ENCODE measurements at places on chromosomes 5 and 9. TPM values are rescaled to one million over a fixed set of nuclear protein-coding genes. Genes with fewer than 3 reads are reported as not detected.

- peaks cover 18% of the 10 kb centered on the region for H3K4me1 ChIP-seq
- no peak for DNase-seq
- peaks cover 82% of the 10 kb centered on the region for H3K36me3 ChIP-seq
- no peak overlapping the region for H3K27ac ChIP-seq
These were observed 54.0 kb downstream of the SPTLC1 start for GRCh38 chr9:92061184-92061583.

GRCh38 chr5:109451146-109451545, 41.4 kb upstream of the PJA2 start:
- H3K36me3 ChIP-seq = no peaks in the 10 kb centered on the region
- H3K27me3 ChIP-seq = no peaks in the 10 kb centered on the region
- H3K4me3 ChIP-seq = no peak overlapping the region

- no peaks in the 10 kb centered on the region for H3K27me3 ChIP-seq
- peaks cover 9% of the 10 kb centered on the region for H3K36me3 ChIP-seq
- peak overlapping the region; percentile 60 for H3K4me3 ChIP-seq
- peak overlapping the region; percentile 85 for H3K27ac ChIP-seq
These were observed 89.8 kb downstream of the NTRK2 start for GRCh38 chr9:84759300-84759750.

GRCh38 chr5:149552553-149553160, 1.4 kb upstream of the CSNK1A1 start:
- DNase-seq = no peak
- H3K27ac ChIP-seq = no peak overlapping the region
- peaks cover 27% of the 10 kb centered on the region for H3K36me3 ChIP-seq
- no peaks in the 10 kb centered on the region for H3K27me3 ChIP-seq

DNA sequence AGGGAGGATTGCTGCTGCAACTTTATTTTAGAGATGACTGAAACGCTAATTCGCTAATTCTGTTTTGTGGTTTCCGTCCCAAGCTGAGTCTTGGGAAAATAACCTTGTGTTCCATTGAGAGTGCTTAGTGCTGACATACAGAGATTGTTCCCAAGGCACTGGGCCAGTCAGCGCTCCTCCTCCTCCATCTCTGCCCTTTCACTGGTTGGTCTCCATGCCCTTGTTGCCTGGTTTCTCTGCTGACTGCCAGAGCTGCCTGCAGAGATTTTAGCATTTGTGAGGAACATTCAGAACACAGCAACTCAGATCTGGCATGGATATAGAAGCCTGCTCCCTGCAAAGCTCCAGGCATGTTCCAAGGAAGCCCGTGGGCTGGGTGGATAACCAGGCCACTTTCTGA, 126.0 kb upstream of the IRX2 start:
- H3K27me3 ChIP-seq = no peaks in the 10 kb centered on the region
- H3K27ac ChIP-seq = no peak overlapping the region
- H3K4me1 ChIP-seq = no peaks in the 10 kb centered on the region

- H3K27ac ChIP-seq = no peak overlapping the region
- no peaks in the 10 kb centered on the region for H3K36me3 ChIP-seq
- no peaks in the 10 kb centered on the region for H3K27me3 ChIP-seq
- H3K4me3 ChIP-seq = no peak overlapping the region
- DNase-seq = no peak
These were observed 28.1 kb upstream of the AIF1L start for GRCh38 chr9:131068076-131068816.

- no peaks in the 10 kb centered on the region for H3K36me3 ChIP-seq
- no peak overlapping the region for H3K27ac ChIP-seq
- peaks cover 12% of the 10 kb centered on the region for H3K27me3 ChIP-seq
- no peak for DNase-seq
- H3K4me1 ChIP-seq = peaks cover 2% of the 10 kb centered on the region
These were observed 127.8 kb upstream of the PHYKPL start for GRCh38 chr5:178360222-178360925.

DNA sequence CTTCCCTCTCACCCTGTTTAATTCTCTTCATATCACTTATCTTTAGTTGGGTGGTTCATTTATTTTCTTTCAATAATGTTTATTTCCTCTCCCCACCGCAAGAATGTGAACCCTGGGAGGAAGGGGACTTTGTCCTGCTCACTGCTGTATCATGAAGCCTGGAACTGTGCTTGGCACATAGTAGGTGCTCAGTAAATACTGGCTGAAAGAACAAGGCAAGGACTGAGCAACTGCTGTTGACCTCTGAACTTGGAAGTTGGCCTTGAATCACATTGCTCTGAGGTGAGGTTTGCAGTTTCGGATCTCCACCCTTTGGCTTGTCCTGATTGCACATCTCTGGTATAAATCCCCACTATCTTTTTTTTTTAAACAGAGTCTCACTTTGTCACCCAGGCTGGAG, 22.0 kb upstream of the PTGS1 start:
- peak overlapping the region; percentile 35 for H3K27ac ChIP-seq
- H3K4me3 ChIP-seq = no peak overlapping the region
- no peaks in the 10 kb centered on the region for H3K36me3 ChIP-seq
- H3K27me3 ChIP-seq = peaks cover 51% of the 10 kb centered on the region

GRCh38 chr5:154363411-154363810, 82.4 kb upstream of the SAP30L start:
- no peak overlapping the region for H3K4me3 ChIP-seq
- H3K36me3 ChIP-seq = peaks cover 5% of the 10 kb centered on the region
- no peak for DNase-seq

DNA sequence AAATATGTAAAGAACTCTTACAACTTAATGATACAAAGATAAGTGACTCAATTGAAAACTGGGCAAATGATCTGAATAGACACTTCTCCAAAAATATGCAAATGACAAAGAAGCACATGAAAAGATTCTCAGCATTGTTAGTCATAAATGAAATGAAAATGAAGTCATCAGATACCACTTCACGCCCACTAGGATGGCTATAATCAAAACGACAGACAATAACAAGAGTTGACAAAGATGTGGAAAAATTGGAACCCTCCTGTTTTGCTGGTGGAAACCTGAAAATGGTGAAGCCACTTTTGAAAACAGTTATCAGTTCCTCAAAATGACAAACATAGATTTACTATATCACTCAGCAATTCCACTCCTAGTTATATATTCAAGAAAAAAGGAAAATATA, 7.9 kb upstream of the SYK start:
- peaks cover 2% of the 10 kb centered on the region for H3K4me1 ChIP-seq
- H3K27ac ChIP-seq = no peak overlapping the region
- peaks cover 2% of the 10 kb centered on the region for H3K36me3 ChIP-seq
- H3K4me3 ChIP-seq = no peak overlapping the region
- H3K27me3 ChIP-seq = peaks cover 34% of the 10 kb centered on the region

- H3K36me3 ChIP-seq = no peaks in the 10 kb centered on the region
- no peaks in the 10 kb centered on the region for H3K4me1 ChIP-seq
- H3K27ac ChIP-seq = no peak overlapping the region
- H3K4me3 ChIP-seq = no peak overlapping the region
- no peaks in the 10 kb centered on the region for H3K27me3 ChIP-seq
These were observed 137.1 kb downstream of the KCTD16 start for GRCh38 chr5:144307736-144308135.

DNA sequence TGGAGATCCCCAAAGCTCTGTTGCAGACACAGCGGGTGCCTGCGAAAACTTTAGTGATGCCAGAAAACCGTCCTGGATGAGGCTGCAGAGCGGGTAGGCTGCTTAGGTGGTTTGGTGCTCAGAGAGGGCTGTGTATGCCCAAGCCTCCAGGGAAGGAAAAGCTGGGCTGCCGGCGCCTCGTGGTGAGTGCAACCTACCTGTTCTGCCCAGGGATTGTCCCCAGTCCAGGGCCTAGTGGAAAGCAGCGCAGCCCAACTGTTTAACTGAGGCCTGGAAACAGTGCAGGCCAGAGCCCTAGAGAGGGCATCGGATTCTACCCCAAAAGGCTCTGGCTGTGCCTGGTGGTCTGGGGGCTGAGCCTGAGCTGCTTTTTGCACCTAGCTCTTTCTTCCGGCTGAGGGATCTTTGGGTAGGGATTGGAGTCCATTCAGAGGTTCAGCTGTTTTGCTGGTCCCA, 2.8 kb downstream of the LMX1B start:
- H3K36me3 ChIP-seq = peaks cover 3% of the 10 kb centered on the region
- H3K4me3 ChIP-seq = no peak overlapping the region
- peaks cover 70% of the 10 kb centered on the region for H3K27me3 ChIP-seq
- H3K27ac ChIP-seq = no peak overlapping the region

GRCh38 chr9:117734523-117735314, 30.5 kb downstream of the TLR4 start:
- H3K27me3 ChIP-seq = peaks cover 7% of the 10 kb centered on the region
- no peak for DNase-seq
- H3K4me3 ChIP-seq = no peak overlapping the region
- no peaks in the 10 kb centered on the region for H3K36me3 ChIP-seq
- H3K4me1 ChIP-seq = no peaks in the 10 kb centered on the region

DNA sequence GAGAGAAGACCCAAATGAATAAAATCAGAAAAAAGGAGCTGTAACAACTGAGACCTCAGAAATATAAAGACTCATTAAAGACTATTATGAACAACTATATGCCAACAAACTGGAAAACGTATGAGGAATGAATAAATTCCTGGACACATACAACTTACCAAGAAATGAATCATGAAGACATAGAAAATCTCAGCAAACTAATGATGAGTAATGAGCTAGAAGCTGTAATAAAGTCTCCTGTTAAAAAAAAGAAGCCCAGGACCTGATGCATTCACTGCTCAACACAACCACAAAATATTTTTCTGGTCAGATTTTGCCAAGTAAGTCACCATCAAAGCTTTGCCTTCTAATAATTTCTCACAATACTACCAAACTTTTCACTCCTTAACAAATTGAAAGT, 666.7 kb downstream of the LRRC70 start:
- no peak for DNase-seq
- no peaks in the 10 kb centered on the region for H3K4me1 ChIP-seq
- no peak overlapping the region for H3K4me3 ChIP-seq
- H3K27me3 ChIP-seq = no peaks in the 10 kb centered on the region
- no peaks in the 10 kb centered on the region for H3K36me3 ChIP-seq

DNA sequence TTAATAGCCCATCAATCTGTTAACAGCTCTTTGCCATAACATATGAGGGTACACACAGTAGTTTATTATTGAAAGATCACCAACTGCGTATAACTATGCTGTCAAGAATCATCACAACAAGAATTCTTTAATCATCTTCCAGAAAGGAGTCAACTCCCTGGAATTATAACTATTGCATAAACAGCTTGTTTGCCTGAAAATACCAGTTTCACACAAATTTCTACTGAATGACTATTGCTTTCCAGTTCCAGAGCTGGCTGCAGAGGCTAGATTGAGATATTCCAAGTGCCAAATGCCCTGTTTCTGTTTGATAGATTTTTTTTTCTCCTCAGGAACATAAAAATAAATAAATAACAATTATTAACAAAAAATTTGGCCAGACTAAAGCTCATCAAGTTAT, 444.7 kb downstream of the TLE1 start:
- H3K4me3 ChIP-seq = no peak overlapping the region
- no peaks in the 10 kb centered on the region for H3K27me3 ChIP-seq
- no peak overlapping the region for H3K27ac ChIP-seq
- no peak for DNase-seq

DNA sequence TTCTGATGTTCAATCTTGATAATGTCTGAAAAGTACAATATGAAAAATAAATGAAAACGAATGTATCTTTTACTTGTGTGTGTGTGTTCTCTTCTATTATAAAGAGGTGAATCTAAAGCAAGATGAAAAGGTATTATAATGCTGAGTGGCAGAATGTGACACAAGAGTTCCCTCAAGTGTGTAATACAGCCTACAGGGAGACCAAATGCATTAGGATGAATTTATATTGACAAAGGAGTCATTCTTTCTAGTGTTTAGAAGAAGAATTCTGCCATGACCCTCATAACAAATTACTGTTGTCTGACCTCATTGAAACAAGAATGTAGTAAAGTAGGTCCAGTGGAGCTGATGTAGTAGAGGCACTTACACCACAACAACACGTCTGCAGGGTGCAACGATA, 1119.0 kb upstream of the CDH10 start:
- H3K27ac ChIP-seq = no peak overlapping the region
- DNase-seq = no peak
- H3K4me1 ChIP-seq = no peaks in the 10 kb centered on the region
- H3K4me3 ChIP-seq = no peak overlapping the region

- DNase-seq = peak; percentile 74
- H3K4me3 ChIP-seq = peak within 1 kb of the TSS; percentile 78
- no peak within 1 kb of the TSS for H3K27ac ChIP-seq
- H3K4me1 ChIP-seq = peaks cover 7% of the 10 kb centered on the region
- peaks cover 69% of the 10 kb centered on the region for H3K27me3 ChIP-seq
These were observed at the start of gene FSTL4 for GRCh38 chr5:133612249-133612860. Gene FSTL4, minus strand, starts transcription at chr5:133612541.

- DNase-seq = no peak
- H3K4me1 ChIP-seq = peaks cover 3% of the 10 kb centered on the region
- no peaks in the 10 kb centered on the region for H3K27me3 ChIP-seq
- H3K36me3 ChIP-seq = no peaks in the 10 kb centered on the region
These were observed 16.7 kb downstream of the GDA start for GRCh38 chr9:72165821-72166547.

DNA sequence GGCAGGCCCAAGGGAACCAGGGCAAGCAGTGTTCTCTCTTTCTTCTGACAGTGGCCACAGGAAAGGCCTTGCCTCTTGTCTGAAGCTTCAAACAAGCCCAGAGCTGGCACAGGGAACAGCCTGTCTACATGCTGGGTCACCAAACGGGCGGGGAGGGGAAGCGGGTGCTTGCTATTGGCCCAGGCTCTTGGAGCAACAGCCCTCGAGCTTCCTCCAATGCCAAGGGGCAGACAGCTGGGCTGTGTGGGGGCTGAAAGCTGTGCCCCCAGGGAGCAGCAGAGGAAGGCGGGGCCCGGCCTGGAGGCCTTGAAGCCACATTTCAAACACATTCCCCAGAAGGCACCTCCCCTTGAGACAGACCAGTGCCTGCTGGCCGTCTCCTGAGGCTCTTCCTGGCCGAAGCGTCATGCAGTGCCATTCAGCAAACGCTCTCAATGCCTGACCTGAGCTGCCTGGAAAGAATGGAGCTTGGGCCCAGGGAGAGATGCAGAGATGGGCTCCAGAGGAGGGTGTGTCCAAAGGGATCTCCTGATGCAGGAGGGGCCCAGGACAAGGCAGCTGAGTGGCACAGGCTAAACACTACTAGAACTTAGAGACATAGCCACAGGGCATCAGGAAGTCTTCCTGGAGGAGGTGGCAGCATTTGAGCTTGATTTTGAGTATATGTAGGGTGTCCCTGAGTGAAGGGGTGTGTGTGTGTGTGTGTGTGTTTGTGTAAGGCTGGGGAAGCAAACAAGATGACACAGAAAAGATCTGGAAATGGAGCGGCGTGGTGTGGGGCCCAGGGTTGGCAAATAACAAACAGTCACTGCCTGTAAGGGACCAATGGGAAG, 2.5 kb downstream of the FIBCD1 start:
- peaks cover 6% of the 10 kb centered on the region for H3K4me1 ChIP-seq
- no peaks in the 10 kb centered on the region for H3K36me3 ChIP-seq
- DNase-seq = no peak
- H3K27ac ChIP-seq = no peak overlapping the region
- H3K27me3 ChIP-seq = peaks cover 59% of the 10 kb centered on the region

GRCh38 chr5:95080030-95080429, 204.9 kb downstream of the MCTP1 start:
- no peak overlapping the region for H3K4me3 ChIP-seq
- no peak overlapping the region for H3K27ac ChIP-seq
- H3K4me1 ChIP-seq = peaks cover 7% of the 10 kb centered on the region
- no peaks in the 10 kb centered on the region for H3K36me3 ChIP-seq
- H3K27me3 ChIP-seq = peaks cover 8% of the 10 kb centered on the region

ZNF883 gene
- 0.24 TPM for total RNA-seq
